Dermis lymphatic vessel endothelial cell (primary cell): ENCODE measurements at places on chromosomes 16 and 17. TPM values are rescaled to one million over a fixed set of nuclear protein-coding genes. Genes with fewer than 3 reads are reported as not detected.

CRYM gene
- total RNA-seq = not detected in 2 replicates

FOXC2 gene
- 1.5 and 4.2 TPM in 2 replicates for total RNA-seq

TLCD3B gene
- total RNA-seq = not detected in 2 replicates

GHDC gene
- total RNA-seq = 17.2 and 27.1 TPM in 2 replicates

HBA1 gene
- total RNA-seq = not detected in 2 replicates

GGT6 gene
- total RNA-seq = not detected in 2 replicates

DOC2B gene
- 6.0 and 7.8 TPM in 2 replicates for total RNA-seq

SEPTIN1 gene
- total RNA-seq = 0.11 TPM in 1 of 2 replicates, not detected in the other

TBC1D3B gene
- 0.43 and 1.5 TPM in 2 replicates for total RNA-seq

TBC1D3E gene
- total RNA-seq = 1.4 TPM in 1 of 2 replicates, not detected in the other

SEPTIN12 gene
- not detected in 2 replicates for total RNA-seq
